Cortex of kidney (tissue), 1 donor: ENCODE measurements at places on chromosomes 13 and 19.

- no peak for DNase-seq
Observed at GRCh38 chr19:15115762-15116615, 8.8 kb downstream of the SYDE1 start.

- DNase-seq, result no peak
Observed at GRCh38 chr19:9847087-9847671, 12.1 kb downstream of the PIN1 start.

GRCh38 chr19:16285769-16286498 lies 38.7 kb upstream of the KLF2 start:
- DNase-seq, result no peak

- DNase-seq, result no peak
Observed at GRCh38 chr19:4297901-4298809, 4.0 kb downstream of the TMIGD2 start.

GRCh38 chr19:34319785-34320184 lies 45.2 kb upstream of the GPI start:
- DNase-seq, result no peak

- DNase-seq, result no peak
Observed at GRCh38 chr19:2215281-2215751, 20.8 kb downstream of the PLEKHJ1 start.

- no peak for DNase-seq
Observed at GRCh38 chr19:31761281-31761913, 412.2 kb upstream of the TSHZ3 start.

GRCh38 chr19:4350726-4351125 lies 7.4 kb downstream of the MPND start:
- DNase-seq, result no peak

GRCh38 chr13:53398051-53398450 lies 369.4 kb downstream of the OLFM4 start:
- no peak for DNase-seq

- no peak for DNase-seq
Observed at GRCh38 chr19:12527034-12527836, 24.0 kb downstream of the ZNF564 start.

- DNase-seq, result no peak
Observed at GRCh38 chr13:52783943-52784342, 44.3 kb upstream of the CNMD start.

GRCh38 chr19:338421-338820 lies 6.2 kb downstream of the MIER2 start:
- no peak for DNase-seq

DNA sequence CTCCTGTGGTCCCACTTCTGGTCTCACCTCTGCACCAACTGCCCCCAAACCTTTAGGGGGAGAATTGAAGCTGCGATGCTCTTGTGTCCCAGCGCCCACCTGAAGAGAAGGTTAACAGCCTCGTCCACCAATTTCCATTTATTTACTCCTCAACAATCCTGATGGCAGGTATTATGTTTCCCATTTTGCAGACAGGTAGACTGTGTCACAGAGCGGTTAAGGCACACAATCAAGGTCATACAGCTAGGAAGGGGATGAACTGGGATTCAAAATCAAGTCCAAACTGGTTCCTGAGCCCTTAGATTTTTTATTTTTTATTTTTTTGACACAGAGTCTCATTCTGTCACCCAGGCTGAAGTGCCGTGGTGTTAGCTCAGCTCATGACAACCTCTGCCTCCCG lies 6.2 kb downstream of the DNASE2 start:
- no peak for DNase-seq

DNA sequence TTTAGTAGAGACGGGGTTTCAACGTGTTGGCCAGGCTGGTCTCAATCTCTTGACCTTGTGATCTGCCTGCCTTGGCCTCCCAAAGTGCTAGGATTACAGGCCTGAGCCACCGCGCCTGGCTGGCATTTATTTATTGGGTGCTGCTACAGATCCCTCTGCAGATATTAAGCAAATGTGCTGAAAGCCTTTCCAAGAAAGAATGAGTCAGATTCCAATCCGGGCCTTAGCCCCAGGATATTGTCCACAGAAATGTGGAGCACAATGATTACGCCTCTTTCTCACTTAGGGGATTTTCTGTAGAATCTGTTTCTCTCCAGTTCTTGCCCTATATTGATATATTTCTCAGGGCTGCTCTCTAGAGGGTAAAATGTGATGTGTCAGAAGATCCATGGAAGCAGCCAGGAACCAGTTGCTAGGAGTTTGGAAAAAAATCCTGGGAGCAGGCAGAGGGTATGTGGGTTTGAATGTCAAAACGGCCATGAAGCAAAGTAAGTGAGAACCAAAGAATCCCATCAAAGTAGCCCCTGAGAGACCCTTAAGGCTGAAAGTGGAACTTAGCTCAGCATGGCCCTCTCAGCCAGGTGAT lies 24.8 kb upstream of the IGFL4 start:
- no peak for DNase-seq

- DNase-seq, result no peak
Observed at GRCh38 chr19:616062-616700, 17.2 kb downstream of the POLRMT start.

DNA sequence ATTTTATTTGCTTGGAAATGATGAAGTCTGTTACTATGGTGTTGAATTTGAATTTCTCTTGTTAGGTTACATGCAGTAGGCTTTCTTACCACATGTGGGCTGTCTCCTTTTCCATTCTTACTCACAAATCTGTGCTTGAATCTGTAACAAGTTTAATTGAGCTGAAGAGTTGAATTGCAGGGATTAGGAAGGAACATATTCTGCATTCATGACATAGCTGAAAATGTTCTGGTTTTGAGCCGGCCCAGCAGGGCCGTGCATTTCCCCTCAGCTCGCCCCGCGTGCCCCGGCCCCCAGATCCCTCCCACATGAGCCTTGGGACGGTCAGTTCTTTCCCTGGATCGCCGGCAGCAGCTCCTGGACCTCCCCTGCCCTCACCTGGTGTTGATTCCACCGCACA lies 28.1 kb downstream of the TFDP1 start:
- DNase-seq, result no peak

- DNase-seq, result no peak
Observed at GRCh38 chr19:46697204-46697960, 19.5 kb downstream of the PRKD2 start.

DNA sequence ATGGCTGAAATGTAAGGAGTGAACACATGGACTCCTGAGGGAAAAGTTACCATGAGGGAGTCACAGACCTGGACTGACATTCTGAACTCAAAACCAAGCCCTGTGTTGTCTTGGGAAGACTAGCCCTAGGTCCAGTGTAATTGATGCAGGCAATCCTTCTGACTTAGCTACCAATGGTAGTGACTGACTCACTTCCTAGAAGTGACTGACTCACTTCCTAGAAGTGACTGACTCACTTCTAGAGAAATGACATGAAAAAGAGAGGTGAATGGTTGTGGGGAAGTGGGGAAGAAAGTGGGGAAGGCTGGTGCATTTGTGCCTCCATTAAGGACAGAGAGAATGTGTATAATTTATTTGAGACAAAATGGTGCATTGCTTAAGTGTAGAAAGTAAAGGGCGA lies 49.9 kb downstream of the EDNRB start:
- DNase-seq, result no peak

GRCh38 chr19:44553478-44554171 lies 24.1 kb upstream of the CEACAM20 start:
- DNase-seq, result no peak

GRCh38 chr13:101988140-101988539 lies 413.7 kb downstream of the FGF14 start:
- DNase-seq, result no peak

GRCh38 chr19:1007399-1008251 lies 7.4 kb downstream of the GRIN3B start:
- no peak for DNase-seq

DNA sequence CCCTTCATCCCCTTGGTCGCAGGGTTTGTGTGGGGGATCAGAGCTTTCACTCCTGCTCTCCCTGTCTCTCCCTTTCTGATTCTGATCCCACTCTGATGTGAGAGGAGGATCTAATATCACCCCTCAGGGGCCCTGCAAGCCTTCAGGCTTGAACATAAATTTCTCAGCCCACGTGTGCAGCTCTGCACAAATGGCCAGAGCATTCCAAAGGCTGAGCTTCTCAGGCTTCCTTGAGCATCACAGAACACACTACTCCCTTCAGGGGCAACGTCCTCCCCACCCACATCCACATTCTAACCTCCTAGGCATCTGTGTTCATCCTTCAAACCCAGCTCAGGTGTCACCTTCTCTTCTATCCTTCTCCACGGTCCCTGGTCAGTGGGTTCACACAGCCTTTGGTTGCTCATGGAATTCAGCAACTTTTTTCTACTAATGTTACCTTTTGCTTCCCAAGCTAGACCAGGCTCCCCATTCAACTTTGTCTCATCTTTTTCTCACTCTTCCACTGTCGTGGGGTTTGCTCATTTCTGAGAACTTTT lies 24.4 kb upstream of the DOCK9 start:
- no peak for DNase-seq

- no peak for DNase-seq
Observed at GRCh38 chr13:78660495-78660857, 1.5 kb upstream of the OBI1 start.

DNA sequence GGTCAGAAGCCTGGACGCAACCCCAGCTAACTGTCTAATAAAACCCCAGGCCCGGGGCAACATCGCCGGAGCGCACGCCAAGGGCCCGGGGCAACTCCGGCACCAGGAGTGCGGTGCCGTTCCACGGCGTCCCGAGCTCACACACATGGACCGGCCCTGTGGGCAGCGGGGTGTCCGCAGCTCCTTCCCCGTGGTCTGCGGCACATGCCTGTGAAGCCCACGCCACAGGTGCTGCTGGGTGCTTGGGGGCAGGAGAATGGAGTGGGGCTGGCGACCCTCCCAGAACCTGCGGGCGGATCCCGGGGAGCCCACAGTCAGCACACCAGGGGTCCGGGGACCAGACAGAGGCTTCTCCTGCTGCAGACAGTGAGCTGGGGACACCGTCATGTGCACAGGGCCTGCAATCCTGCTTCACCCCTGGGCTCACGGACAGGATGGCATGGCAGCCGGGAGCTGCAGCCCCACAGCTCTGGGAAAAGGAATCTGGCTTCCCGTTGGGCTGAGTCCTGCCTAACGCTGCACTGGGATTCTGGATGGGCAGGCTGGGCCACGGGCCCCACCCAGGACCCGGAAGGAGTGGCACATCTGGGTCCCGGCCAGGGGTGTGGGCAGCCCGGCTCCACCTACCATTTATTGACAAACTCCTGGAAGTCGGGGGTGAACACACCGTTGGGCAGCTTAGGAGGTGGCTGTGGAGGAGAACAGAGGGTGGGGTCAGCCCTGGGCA lies 28.2 kb upstream of the ZBTB7A start:
- DNase-seq, result no peak

DNA sequence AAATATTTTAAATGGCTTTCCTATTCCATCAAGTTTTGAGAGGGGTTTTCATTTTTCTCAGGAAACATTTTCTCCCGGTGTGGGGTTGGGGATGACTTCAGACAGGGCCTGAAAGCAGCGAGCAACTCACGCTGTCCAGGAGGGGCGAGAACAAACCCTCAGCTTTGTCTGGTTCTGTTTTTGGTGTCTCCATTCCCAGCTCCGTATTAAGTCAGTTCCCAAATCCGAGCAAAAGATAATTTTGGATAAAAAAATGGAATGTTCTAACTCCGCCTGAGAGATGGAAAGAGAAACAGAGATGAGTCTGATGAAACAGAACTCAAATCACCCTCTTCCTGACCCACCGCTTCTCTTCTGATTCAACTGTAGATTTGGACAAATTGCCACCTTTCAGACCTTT lies 38.4 kb downstream of the RFX2 start:
- DNase-seq, result no peak

GRCh38 chr13:69579351-69579750 lies 528.3 kb upstream of the ATXN8OS start:
- DNase-seq, result no peak

GRCh38 chr13:78194904-78195639 lies 276.4 kb upstream of the EDNRB start:
- DNase-seq, result no peak

- no peak for DNase-seq
Observed at GRCh38 chr19:31066385-31066784, 282.9 kb downstream of the TSHZ3 start.

DNA sequence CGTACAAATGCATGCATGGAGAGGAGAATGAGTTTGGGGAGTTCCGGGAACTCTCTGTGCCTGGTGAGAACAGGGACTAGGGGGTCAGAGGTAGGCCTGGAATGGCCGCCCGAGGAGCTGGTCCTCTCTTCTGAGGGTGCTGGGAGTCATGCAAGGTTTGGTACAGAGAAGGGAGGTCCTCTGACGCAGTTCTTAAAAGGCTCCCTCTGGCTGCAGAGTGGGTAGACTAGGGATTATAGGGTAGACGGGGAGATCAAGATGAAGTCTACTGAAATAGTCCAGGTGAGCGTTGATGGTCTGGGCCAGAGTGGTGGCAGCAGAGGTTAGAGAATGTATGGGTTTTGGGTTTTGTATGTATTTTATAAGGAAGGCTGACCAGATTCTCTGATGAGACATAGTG lies 796 bp downstream of the ZNF304 start:
- no peak for DNase-seq

DNA sequence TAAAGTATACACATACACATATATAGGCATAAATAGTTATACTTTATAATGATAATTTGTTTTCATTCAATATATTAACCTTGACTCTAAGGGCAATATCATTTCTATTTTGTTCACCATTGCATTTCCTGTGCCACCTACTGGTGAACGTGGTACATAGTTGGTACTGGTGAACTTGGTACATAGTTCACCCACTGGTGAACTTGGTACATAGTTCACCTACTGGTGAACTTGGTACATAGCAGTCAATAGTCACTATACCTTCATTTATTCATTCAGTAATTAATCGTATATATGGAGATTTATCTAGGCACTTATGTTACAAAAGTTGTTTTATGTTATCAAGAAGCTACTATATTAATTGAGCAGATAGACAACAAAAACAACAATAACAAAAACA lies 172.6 kb upstream of the ATXN8OS start:
- DNase-seq, result no peak

- DNase-seq, result no peak
Observed at GRCh38 chr13:40472427-40473220, 193.8 kb downstream of the FOXO1 start.

GRCh38 chr19:37938353-37938752 lies 31.3 kb downstream of the SIPA1L3 start:
- no peak for DNase-seq

DNA sequence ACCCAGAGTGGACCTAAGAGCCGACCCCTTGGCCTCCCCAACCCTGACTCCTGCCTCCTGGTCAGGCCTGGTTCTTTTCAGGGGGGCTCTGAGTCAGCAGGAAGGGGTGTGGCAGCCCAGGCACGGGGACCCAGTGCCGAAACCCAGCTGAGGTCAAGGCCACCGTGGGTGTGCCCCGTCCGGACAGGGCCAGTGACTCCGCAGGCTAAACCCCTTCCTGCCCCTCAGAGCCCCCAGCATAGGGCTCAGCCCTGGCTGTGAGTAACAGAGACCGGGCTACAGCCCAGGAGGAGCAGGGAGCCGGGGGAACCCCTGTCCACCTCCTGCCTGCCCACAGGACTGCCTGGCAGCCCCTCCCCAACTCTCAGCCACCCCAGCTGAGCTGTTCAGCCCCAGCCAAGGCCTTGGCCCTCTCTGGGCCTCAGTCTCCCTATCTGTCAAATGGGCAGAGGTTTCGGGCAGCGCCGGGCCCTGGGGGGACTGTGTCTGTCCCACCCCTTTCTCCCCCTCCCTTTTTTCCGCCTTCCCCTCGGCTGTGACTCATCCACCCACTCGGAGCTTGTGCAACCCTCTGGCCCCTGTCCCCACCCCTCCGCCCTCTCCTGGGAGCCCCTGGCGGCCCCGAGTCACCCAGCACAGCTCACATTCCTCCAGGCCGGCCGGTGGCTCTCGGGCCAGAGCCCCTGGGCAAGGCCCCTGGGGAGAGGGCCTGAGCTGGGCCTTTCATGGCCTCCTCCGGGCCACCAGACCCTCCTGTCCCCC lies 8.6 kb downstream of the ZBTB7A start:
- DNase-seq, result no peak

- no peak for DNase-seq
Observed at GRCh38 chr13:77207943-77208342, 119.0 kb downstream of the MYCBP2 start.
